ENCODE measurements at places on chromosomes 2 and 18. TPM values are rescaled to one million over a fixed set of nuclear protein-coding genes. Genes with fewer than 3 reads are reported as not detected.

DNA sequence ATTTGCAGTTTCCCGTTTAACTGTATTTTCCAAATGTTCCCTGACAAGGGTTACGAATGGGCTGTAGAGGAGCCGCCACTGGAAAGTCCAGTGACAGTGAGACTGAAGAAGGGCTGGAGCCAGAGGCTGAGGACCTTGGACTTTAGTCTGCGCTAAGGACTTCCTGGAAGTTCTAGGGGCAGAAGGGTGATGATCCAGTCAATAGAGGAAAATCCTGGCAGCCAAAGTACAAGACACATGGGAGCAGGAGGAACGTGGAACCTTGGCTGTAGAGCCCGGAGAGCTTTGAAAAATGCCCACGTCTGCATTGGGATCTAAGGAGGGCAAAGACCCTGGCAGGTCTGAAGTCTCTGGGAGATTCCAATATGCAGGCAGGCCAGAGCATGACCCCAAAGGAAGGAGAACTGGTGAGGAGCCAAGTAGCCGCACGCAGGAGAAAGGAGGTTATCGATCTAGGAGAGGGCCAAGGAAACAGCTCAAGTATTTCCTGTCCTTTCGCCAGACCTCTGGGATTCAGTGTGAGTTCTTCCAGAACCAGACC is 28.5 kb downstream of the MBP start:
- H3K27ac ChIP-seq = peak overlapping the region; percentile 100
- no peaks in the 10 kb centered on the region for H3K27me3 ChIP-seq
- no peak for DNase-seq
- H3K4me1 ChIP-seq = peaks cover 71% of the 10 kb centered on the region
- no peak overlapping the region for H3K4me3 ChIP-seq
- no peaks in the 10 kb centered on the region for H3K36me3 ChIP-seq

DNA sequence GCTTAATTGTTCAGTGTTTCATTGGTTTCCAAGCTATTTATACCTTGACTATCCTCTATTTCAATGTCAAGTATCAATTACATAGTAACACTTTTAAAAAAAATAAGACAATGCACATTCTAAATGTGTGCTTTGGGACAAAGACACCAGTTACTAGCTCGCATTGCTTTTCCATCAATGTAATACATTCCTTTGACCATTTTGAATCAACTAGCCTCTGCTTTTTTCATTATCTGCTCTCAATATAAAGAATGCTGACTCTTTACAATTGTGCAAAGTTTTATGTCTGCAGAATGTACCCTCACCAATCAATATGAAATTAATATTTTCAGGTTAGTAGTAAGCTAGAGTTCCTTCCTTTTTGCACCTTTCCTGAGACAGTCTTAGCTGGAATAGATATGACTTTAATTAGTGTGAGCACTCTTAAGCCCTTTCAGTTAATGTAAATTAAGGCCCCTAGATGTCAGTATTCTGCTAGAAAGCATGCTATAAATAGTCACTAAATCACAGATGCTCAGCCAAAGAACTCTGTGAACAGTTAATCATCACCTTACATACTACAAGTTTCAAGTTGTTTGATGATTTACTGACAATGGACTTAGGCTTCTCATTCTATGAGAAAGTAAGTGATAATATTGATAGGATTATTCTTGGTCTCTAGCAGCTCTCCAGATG is 413.6 kb downstream of the PTH2R start:
- no peak for DNase-seq
- H3K4me1 ChIP-seq = no peaks in the 10 kb centered on the region
- H3K27me3 ChIP-seq = no peaks in the 10 kb centered on the region
- no peak overlapping the region for H3K4me3 ChIP-seq
- H3K36me3 ChIP-seq = no peaks in the 10 kb centered on the region

Gene AKAIN1
- total RNA-seq = not detected

Gene TEKT4
- total RNA-seq = not detected

Gene CDK5R2
- not detected for total RNA-seq

Measured in gastrocnemius medialis (tissue), 4 donors.